CD8-positive, alpha-beta T cell (primary cell): ENCODE measurements at places on chromosomes 7 and 10.

DNA sequence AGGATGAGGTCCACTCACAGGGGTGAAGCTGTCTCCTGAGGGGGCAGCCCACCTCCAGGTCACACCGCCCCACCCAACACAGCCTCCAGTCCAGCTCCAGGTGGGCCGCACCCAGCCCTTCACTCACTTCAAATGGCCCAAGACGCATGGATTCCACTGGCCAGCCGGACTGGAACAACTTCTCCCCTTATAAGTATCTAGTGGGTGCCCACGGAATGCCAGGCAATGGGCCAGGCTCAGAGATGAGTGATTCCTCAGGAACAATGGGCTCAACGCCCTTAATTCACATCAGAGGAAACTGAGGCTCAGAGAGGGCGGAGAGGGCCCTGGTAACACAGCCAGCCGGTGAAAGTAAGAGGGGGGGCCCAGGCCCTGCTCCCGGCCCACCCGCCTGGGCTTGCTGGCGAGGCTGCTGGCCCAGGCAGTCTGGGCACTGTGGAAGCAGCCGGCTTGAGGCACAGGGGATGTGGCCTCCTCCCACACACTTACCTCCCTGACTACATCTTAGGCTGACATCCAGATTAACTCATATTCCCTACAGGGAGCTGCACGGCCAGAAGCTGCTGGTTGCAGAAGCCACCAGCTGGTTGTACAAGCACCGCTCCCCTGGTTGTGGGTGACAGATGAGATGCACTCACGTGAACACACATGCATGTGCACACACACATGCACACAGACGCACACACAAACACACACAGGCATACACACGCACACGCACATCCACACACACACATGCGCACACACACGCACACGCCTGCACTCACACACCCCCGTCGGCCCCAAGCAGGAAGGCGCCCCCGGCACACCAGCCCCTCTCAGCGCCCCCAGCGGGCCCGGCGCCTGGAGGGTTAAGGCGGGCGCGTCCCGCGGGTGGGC lies 1.0 kb upstream of the FAM20C start:
- DNase-seq, result no peak

GRCh38 chr7:137073571-137074325 lies 205.3 kb downstream of the CHRM2 start:
- no peak for DNase-seq

DNA sequence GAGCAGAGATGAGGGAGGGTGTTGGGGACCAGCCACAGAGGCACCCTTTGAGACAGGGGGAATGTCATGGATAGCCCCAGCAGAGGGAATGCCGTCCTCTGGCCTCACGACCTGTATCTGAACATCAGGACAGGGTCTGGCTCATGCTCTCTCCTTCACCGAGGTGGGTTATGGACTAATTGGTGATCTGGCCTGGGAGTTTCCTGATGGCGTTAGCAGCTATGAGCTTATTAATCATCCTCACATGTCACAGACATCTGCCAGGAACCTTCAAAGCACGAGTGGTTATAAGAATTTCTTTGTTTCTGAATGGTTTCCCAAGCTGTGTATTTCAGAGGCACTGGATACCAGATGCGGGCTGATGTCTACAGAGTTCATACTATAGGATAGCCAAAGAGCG lies 6.9 kb downstream of the CPA4 start:
- no peak for DNase-seq

GRCh38 chr10:51521605-51522004 lies 177.8 kb downstream of the CSTF2T start:
- DNase-seq, result no peak

DNA sequence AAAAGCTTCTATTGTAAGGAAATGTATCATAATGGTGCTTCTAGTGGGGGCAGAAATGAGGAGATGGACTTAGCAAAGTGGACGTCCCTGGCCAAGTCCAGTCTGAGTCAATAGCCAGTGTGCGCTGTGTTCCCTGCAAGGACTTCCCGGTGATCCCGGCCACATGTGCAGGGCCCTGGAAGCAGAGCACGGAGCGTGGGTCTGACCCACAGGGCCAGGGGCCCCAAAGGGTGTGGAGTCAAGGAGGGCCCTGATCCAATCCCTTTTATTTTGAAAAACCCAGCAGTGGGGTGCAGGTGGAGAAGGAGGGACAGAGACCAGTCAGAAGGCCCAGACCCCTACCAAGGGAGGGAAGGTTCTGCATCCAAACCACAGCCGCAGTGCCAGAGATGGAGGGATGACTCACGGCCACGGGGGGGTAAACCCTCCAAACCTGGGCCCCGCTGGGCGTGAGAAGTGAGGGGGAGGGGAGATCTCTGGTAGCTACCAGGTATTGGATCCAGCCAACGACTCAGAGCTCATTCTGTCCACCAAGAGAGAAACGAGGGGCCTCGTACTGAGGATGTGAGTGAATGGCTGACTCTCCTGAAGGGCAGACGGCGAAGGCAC lies 57.2 kb upstream of the VIPR2 start:
- DNase-seq, result no peak

GRCh38 chr7:104961821-104962220 lies 52.2 kb upstream of the KMT2E start:
- no peak for DNase-seq

DNA sequence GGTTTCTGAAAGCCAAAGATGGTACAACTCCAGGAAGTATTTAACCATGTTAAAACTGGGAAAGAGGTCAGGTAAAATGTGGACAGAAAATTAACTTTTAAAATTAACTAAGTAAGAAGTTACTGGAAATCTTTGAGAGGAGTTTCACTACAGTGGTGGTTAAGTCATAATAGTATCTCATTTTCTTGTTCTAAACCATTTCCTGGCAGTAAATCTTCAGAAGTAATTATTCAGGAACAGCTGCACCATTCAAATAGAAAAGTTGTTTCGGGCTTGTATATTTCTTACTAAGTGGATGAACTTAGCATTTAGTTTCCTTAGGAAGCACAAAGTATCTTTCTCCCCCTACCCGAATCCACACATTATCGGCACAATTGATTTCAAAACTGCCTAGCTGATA lies 27.1 kb downstream of the COPG2 start:
- no peak for DNase-seq

GRCh38 chr10:106506526-106507283 lies 657.8 kb downstream of the SORCS1 start:
- no peak for DNase-seq

DNA sequence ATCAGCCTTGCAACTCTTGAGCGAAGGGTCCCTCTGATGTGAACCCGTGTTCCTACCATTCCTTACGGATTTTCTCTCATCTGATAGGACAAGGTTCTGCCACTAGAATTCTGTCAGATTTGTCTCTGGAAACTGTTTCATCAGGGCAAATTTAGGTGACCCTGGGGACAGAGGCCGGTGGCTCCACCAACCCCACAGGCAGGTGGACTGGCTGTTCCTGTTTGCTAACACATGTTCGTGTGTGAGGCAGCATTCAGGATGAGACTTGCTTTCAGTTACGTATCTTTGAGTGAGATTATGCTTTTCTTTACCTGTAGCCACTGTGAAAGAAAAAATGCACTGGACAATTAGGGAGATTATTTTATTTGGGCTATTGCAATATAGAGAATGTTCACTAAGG lies 449.9 kb downstream of the INHBA start:
- DNase-seq, result no peak
